ENCODE measurements at places on chromosomes 2 and 18. TPM values are rescaled to one million over a fixed set of nuclear protein-coding genes. Genes with fewer than 3 reads are reported as not detected.

TSGA10 gene
- total RNA-seq = 3.1 TPM

AQP4 gene
- 0.58 TPM for total RNA-seq

PROKR1 gene
- total RNA-seq = 1.2 TPM

MEIS1 gene
- total RNA-seq = 14.5 TPM

CERS6 gene
- 37.3 TPM for total RNA-seq

SCG2 gene
- total RNA-seq = 0.09 TPM

SERPINB5 gene
- not detected for total RNA-seq

CROCC2 gene
- 0.04 TPM for total RNA-seq

SCN2A gene
- total RNA-seq = 0.04 TPM

ADCYAP1 gene
- 0.13 TPM for total RNA-seq

ABCA12 gene
- not detected for total RNA-seq

CNDP1 gene
- 0.13 TPM for total RNA-seq

ALLC gene
- 0.09 TPM for total RNA-seq

KYNU gene
- 0.84 TPM for total RNA-seq

FBXO15 gene
- total RNA-seq = 0.89 TPM

PRKAG3 gene
- total RNA-seq = 19.3 TPM

EML6 gene
- 18.8 TPM for total RNA-seq

TUBB6 gene
- 230 TPM for total RNA-seq

TMEM247 gene
- not detected for total RNA-seq

GREB1 gene
- 7.2 TPM for total RNA-seq

MC2R gene
- total RNA-seq = 0.18 TPM

GAREM2 gene
- 2.5 TPM for total RNA-seq
